ENCODE measurements at places on chromosomes 7 and 10.

DNA sequence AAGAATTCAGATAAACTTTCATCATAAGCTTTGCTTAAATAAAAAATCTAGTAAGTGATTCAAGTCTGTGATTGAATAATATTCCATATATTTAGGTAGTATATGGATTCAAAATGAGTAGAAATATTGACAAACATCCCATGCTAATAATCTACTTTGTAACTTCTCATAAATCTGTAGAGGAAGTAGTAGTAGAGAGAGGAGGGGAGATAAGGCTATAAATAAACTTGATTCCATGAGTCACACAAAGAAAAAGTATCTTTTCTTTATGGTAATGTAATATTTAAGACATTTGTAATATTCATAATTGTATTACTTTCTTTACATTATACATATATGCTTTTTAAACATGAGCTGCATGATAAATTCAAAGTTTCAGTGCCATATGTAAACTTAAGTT is 25.6 kb upstream of the CD36 start:
- no peak for DNase-seq

DNA sequence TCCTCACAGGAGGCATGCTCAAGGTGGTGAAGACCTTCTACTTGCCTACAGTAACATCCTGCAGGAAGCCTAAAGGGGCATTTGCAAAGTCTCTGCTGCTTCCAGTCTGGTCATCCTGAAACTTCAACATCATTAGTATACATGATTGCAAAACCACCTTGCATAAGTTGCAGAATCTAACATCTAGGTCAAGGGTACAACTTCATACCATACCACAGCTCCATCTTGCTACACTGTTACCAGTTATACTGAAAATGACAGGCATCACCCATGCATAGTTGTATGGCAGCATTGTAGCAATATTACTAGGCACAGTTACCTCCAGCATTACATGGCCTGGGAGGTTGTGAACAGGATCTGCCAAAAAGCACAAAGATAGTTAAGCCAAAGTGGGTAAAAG is 13.7 kb upstream of the MACROH2A2 start:
- no peak for DNase-seq

DNA sequence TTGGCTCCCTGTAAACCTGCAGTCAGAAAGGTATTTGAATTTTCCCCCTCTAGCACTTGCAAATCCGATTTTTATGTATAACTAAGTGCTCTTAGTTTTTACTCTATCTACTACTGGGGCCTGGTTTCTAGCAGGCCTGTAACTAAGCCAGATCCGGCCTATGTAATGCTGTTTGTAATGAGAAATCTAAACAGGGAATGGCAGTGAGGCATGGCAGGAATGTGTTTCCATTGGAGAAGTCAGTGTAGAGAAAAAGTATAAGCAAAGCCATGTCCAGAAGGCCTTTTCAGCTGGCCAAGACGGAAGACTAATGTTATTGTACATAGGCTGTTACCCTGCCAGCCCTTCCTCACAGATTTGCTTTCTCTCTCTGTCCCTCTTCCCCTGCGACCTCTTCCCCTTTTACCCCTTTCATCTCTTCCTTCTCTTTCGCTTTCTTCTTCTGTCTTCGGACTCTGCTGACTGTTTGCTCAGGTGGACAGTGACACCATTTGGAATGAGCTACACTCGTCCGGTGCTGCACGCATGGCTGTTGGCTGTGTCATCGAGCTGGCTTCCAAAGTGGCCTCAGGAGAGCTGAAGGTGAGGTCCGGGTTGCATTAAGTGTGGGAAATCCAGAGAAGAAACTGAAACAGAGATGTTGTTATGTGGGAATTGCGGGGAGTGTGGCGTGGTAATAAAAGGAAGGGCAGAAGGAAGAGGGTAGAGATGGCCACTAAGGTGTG is 297.5 kb downstream of the HDAC9 start:
- no peak for DNase-seq

DNA sequence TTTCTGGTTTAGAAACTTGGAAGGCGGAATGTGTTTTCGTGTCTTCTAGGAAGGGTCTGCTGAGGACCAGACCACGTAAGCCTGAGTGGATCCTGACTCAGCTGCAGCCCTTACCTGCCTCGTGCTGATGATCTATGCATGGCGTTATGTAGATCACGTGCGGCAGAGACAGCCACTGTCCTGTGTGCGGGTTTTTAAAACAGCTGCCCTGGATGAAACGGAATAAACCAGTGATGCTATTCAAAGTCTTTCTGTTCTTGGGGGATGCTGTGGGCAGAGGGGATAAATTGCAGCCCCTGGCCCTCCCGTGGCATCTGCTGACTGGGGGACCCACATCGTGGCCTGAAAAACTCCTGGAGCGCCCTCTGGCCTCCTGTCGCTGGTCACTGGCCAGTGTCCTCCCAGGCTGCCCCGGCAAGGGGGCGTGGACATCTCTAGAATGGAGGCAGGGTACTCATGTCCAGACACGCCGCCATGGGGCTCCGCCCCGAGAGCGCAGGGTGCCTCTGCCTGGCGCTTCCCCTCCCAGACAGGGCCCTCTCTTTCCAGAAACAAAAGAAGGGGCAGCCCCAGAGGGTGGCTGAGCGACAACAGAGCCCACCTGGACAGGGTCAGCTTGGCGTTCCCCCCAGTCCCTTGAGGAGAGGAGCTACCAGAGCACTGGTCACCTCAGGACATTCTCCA is 13.2 kb downstream of the ALKBH4 start:
- DNase-seq, result peak; percentile 84

GRCh38 chr7:32030904-32031692 is 39.1 kb downstream of the PDE1C start:
- no peak for DNase-seq

- no peak for DNase-seq
Measured at GRCh38 chr10:66353422-66353821, 572.4 kb upstream of the LRRTM3 start.

GRCh38 chr10:18378766-18379165 is 238.5 kb downstream of the CACNB2 start:
- DNase-seq, result no peak

- no peak for DNase-seq
Measured at GRCh38 chr10:85791818-85792532, 574.6 kb downstream of the GRID1 start.

DNA sequence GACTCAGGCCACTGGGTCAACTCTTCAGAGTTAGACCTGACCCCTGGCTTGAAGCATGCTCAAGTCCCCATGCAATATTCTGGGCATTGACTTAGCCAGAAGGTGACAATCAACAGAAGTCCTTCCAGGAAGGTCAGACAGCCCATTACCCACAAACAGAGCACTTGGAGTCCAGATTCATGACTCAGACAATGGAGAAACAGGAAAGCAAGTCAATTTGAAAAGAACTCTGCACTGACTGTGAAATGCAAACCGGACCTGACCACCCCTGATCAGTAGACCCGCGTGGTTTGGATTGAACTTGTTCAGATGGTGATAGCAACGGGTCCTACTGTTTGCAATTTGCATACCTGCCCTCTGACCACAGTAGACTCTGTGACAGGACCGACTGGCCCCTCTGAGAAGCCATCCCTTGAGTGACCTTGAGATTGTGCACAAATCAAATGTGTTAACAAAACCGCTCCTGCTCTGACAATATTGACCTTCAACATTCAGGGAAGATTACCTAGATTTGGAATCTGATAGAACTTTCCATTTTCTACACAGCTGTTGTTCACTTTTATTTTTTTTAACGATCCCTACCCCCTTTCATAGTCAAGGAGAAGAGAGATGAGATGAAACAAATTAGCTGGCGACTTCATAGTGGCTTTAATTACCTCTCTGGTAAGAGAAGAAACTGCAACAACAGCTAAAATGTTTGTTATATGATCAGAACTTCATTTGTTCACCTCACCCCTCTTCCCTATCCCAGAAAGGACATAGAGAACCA is 138.7 kb downstream of the NRP1 start:
- no peak for DNase-seq

GRCh38 chr10:70940834-70941568 is 52.6 kb upstream of the PCBD1 start:
- peak; percentile 58 for DNase-seq

DNA sequence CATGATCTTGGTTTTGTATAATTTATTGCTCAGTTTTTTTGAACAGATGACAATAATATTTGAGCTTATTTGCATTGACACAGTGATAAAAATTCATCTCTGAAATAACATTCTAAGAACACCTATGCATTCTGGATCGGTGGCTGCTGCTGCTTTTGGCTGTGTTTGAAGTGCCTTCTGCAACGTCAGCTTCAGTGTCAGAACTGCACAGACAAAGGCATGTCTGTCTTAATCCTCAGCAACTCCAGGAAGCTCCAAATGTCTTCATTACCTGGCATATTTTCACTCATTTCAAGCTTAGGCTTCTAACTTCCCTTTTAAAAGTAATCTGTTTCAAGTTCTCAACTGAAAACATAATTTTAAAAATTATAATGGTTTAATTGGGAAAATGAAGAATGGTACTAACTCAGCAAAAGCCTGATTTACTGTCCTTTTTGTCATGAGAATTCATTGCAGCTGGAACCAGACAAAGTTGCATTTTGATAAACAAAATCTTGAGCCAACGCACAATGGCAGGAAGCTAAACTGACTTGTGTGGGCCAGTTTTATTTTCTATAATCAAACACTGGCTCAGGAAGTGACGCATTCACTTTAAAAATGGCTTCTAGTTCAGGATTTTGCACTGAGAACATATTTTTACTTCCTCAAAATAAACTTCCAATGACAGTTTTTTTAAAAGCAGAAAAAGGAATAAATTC is 38.7 kb downstream of the NPS start:
- DNase-seq, result no peak

DNA sequence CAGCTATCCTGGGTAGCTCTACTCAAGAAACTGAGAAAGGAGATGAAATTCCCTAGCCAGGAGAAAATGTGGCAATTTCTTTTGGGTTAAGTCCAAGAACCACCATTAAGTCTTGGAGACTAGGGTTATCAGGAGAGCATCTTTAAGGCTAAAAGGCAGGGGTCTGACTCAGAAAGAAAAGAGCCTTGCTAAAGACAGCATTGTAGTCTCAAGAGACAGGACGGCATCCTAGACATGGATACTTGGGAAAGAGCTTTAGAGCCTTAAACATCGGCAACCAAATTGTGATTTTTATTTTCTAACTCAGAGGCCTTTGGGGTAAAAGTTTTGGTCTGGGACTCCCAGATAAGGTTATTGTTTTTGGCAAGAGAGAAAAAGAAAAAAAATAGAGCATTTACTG is 83.1 kb downstream of the FAS start:
- no peak for DNase-seq

DNA sequence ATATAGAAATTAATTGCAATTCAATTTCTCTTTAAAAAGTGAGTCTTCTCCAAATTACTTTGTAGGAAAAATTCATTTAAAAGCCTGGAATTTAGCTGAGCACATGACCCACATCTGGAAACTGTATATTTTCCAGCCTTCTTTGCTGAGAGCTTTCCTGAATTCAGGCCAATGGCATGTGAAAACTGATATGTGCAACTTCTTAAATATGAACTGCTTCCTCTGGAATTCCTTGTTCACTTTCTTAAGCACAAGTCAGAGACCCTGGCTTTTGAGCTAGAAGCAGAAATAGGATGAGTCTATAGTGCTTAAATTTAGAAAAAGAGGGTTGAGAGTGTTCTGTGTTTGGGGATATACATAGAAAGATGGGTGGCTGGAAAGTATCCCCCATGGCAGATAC is 365.1 kb upstream of the MTPN start:
- DNase-seq, result no peak

- DNase-seq, result no peak
Measured at GRCh38 chr10:86182150-86182549, 184.4 kb downstream of the GRID1 start.

GRCh38 chr7:68875857-68876256 is 722.4 kb upstream of the AUTS2 start:
- no peak for DNase-seq

Data from NCI-H1417 (cell line).